ENCODE measurements at places on chromosomes 7 and 10. TPM values are rescaled to one million over a fixed set of nuclear protein-coding genes. Genes with fewer than 3 reads are reported as not detected.

- H3K36me3 ChIP-seq: peaks cover 49% of the 10 kb centered on the region
- no peaks in the 10 kb centered on the region for H3K27me3 ChIP-seq
- DNase-seq: peak; percentile 65
- H3K4me3 ChIP-seq: no peak overlapping the region
- no peak overlapping the region for H3K27ac ChIP-seq
- H3K4me1 ChIP-seq: peaks cover 7% of the 10 kb centered on the region
Measured at GRCh38 chr10:46228563-46229071, 58.2 kb upstream of the ANTXRL start.

DNA sequence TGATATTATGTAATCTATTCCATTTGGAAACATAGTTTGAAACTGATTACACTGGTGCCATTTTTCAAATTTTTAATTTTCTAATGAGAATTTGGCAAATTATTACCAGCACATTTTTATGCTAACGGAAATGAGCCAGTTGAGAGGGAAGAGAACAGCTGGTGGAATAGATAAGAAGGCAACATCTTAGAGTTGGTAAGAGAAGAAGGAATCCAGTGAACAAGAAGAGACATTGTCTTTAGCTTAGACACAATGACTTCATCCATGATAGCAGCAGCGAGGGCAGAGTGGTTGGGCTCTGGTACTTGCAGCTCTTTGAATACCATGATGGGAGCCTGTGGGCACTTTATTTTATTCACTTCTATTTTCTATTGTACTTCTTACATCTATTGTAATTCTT is 89.6 kb downstream of the CHRM2 start:
- no peak for DNase-seq
- no peaks in the 10 kb centered on the region for H3K4me1 ChIP-seq
- H3K27ac ChIP-seq: no peak overlapping the region
- H3K27me3 ChIP-seq: no peaks in the 10 kb centered on the region
- no peaks in the 10 kb centered on the region for H3K36me3 ChIP-seq

DNA sequence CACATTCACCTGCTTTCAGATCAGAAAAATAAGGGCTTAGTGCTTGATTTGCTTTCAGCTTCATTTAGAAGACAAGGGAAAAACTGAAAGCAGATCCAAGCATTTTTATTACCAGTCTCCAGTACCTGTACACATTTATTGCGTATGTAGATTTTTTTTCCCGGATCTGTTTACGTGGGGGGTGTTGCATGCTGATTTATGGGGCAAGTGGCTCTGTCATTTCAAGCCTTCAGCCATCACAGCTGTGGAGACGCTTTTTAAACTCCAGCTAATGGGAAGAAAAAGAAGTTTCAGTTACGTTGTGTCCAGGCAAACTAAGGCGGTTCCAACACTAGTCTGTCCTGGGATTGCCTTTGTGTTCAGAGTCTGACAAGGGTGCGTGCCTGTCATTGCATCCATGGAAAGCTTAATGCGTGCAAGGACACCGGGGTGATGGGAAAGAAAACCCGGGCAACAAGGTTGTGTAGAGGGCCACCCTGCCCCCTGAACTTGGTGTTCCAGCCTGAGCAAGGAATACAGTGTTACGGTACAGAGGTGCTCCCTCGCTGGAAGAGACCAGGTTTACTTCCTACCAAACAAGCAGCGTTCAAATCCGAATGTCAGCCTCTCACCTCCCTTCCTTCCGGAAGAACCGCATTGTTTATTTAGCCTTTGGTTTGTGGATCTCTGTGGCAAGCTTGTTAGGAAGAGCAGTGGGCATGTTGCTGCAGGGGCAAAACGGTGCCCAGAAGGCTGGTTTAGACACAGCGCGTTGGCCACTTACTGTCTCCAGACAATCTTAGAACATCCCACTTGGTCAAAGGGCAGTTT is 128.2 kb downstream of the FGFR2 start:
- H3K4me3 ChIP-seq: no peak overlapping the region
- no peaks in the 10 kb centered on the region for H3K4me1 ChIP-seq
- DNase-seq: no peak
- no peak overlapping the region for H3K27ac ChIP-seq

GRCh38 chr10:75739414-75740143 is 308.2 kb downstream of the LRMDA start:
- H3K4me1 ChIP-seq: no peaks in the 10 kb centered on the region
- no peak overlapping the region for H3K27ac ChIP-seq
- H3K36me3 ChIP-seq: no peaks in the 10 kb centered on the region
- H3K4me3 ChIP-seq: no peak overlapping the region
- H3K27me3 ChIP-seq: no peaks in the 10 kb centered on the region

GRCh38 chr7:129332254-129333035 is 101.8 kb upstream of the STRIP2 start:
- H3K27me3 ChIP-seq: no peaks in the 10 kb centered on the region
- DNase-seq: no peak
- no peak overlapping the region for H3K4me3 ChIP-seq
- no peaks in the 10 kb centered on the region for H3K4me1 ChIP-seq
- no peak overlapping the region for H3K27ac ChIP-seq

- peaks cover 13% of the 10 kb centered on the region for H3K4me1 ChIP-seq
- H3K36me3 ChIP-seq: peaks cover 3% of the 10 kb centered on the region
- DNase-seq: peak; percentile 39
- peak overlapping the region; percentile 7 for H3K27ac ChIP-seq
Measured at GRCh38 chr10:16891375-16892313, 74.4 kb upstream of the RSU1 start.

The NPSR1 gene
- not detected for total RNA-seq
